SIG-M5 (cell line): ENCODE measurements at places on chromosomes 12 and 14.

- DNase-seq = no peak
Measured at GRCh38 chr14:96345669-96346068, 17.5 kb downstream of the ATG2B start.

DNA sequence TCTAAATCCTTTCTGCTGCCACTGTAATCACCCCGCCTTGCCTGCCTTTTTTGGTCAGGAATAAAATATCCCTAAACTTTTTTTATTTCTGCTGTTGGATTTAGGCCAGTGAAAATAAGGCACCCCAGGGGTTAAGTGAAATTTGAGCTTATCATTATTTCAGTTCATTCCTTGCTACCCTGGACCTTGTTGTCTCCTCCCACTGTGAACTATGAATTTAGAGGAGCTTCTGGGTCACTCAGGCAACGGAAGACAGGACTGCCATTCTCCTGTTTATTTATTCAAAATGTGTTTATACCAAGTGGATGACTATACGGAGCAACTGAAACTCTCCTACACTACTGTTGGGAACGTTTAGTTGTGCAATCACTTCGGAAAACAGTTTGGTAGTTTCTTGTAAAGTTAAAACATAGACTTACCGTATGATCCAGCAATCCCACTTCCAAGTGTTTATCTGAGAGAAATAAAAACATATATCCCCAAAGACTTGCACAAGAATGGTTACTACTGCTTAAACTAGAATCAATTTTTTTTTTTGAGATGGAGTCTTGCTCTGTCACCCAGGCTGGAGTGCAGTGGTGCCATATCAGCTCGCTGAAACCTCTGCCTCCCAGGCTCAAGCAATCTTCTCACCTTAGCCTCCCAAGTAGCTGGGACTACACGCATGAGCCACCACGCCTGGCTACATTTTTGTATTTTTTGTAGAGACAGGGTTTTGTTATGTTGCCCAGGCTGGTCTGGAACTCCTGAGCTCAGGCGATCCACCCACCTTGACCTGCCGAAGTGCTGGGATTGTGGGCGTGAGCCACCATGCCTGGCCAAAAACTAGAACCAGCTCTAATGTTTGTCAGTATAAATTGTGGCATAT is 2.3 kb upstream of the TRAFD1 start:
- DNase-seq = no peak

- no peak for DNase-seq
Measured at GRCh38 chr12:68641138-68641537, 30.4 kb downstream of the RAP1B start.

DNA sequence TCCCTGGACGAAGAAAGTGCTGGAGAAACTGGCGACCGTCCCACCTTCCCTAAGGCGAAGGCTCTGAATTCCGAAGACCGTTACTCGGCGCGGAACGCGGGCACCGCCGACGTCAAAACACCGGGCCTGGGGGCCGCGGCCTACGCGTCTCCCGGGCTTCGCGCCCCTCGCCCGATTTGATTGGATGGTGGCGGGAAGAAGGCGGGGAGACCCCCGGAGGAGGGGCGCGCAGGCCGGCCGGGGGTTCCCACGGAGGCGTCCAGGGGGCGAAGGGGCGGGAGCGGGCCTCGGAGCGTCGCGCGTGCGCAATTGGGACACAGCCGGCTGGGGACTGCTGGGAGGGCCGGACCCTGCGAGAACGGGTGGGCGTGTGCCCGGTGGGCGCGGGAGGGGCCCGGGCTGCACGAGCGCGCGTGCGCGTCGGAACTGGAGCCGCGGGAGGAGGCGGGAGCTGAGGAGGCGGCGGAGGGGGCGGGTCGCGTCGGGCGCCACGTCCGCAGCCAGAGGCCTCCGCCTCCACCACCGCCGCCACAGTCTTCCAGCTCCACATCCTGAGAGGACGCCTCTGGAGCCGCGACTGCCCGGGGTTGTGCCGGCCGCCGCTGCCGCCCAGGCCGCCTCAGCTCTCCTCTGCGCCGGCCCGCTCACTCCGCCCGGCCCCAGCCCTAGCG is at the start of gene TMEM263:
Gene TMEM263, plus strand, starts transcription at position 531 of the 671 bp plus-strand sequence. CDS start 11,210 bp downstream, outside the sequence.
- no peak for DNase-seq

DNA sequence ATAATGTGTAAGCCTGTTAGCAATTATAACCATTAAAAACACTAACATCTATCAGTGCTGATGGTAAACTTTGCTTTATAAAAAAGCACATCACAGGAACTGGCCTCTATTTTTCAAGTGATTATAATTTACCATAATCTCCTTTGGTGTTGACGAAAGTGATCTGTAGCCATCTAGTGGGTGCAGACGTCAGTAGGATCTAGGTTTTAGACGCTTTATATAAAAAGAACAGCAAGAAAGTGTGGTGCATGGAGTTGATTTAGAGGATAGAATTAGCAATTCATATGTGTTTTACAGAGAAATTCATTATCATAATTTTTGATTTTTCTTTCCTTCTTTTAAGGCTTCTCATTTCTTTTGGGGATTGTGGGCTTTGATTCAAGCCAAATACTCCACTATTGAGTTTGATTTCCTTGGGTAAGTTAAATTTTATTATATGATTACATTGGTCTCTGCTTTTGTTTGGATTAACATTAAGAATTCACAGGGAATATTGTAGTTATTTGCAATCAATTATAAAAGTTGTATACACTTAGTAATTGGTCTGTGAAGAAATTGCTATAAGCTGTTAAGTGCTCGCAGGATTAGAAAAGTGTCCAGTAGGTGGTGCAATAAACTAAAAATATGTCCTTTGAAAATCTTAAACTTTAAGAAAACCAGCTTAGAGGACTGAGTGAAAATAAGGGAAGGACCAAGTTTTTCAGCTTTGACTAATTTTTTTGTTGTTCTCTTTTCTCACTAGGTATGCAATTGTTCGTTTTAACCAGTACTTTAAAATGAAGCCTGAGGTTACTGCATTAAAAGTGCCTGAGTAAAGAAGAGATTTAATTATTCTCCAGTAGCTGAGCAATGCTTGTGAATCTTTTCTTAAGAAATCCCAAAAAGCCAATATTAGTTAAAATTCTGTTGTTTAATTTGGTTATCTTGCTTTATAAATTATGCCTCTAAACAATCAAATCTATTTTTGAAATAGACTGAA is 59.5 kb downstream of the ETNK1 start:
- DNase-seq = no peak

DNA sequence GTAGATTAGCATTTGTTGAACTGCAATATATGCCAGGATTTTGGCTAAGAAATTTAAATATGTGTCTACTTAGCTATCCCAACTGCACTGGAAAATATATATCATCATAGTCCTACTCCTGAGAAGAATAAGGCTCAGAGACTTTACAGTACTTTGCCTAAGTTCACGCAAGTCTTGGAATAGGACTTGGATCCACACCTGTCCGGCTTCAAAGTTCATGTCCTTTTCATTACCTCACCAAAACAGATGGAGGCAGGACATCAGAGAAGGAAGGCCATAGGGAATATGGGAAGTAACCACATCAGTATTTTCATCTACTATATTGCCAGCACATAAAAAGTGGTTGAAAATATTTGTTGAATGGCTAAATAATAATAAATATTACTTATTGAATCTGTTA is 358.5 kb downstream of the PRKD1 start:
- no peak for DNase-seq

GRCh38 chr14:45373877-45374276 is 120.9 kb upstream of the MIS18BP1 start:
- DNase-seq = no peak

DNA sequence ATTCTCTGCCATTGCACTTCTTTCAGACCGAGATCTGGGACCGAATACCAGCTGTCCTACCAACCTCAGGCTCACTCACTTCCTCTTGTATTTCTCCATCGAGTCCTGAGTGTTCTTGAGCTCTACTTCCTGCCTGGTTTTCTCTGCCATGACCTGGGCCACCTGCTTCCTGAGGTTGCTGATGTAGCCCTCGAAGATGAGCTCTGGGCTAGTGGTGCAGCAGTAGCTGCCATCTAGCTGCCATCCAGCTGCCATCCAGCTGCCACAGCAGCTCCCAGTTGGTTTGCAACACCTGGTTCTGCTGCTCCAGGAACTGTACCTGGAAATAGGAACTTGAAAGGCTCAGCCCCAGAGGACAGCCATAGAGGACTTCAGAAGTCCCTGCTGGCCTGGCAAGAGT is 15.0 kb upstream of the KRT73 start:
- DNase-seq = no peak

DNA sequence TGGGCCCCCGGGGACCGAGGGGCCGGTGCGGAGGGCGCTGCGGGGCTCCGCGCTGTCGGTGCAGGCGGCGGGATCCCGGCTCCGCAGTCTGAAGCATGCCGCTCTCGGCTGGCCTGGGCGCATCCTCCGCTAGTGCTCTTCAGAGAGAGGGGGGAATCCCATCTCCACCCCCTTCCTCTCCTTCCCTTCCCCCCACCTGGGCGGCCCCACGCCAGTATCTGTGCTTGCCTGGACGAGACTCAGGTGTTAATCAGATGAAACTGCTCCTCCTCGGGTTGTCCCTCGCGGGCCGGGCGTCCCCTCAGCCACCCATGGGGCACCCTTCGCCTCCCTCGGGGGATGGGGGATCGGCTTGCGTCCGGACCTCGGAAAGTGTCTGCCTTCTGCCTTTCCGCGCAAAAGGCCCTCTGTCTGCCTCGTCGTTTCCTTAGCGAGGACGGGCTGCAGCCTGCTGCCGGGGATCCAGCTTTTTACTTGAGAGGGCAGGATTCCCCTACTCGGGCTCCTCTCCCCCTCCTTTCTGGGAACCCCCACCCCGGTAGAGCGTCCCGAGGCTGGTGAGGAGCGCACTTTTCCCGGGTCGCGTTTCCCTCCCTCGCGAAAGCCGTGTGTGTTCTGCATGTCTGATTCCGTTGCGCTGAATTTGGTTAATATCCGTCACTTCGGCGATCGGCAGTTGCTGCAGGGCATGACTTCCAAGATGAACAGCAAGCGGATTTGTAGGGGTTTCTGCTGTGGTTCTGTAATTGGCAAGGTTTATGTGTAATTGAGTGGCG is 1.1 kb downstream of the GPHN start:
- no peak for DNase-seq

- DNase-seq = peak; percentile 45
Measured at GRCh38 chr12:27711967-27712366, 1.3 kb downstream of the MRPS35 start.
